Foreskin fibroblast (primary cell): ENCODE measurements at places on chromosomes 7 and 10.
A peak's percentile ranks its signal among the peaks of the same experiment; 100 is the strongest.

GRCh38 chr7:46007990-46008643 is 87.0 kb upstream of the IGFBP3 start:
- DNase-seq, result no peak

GRCh38 chr7:28609608-28610007 is 197.3 kb downstream of the CREB5 start:
- DNase-seq, result no peak

DNA sequence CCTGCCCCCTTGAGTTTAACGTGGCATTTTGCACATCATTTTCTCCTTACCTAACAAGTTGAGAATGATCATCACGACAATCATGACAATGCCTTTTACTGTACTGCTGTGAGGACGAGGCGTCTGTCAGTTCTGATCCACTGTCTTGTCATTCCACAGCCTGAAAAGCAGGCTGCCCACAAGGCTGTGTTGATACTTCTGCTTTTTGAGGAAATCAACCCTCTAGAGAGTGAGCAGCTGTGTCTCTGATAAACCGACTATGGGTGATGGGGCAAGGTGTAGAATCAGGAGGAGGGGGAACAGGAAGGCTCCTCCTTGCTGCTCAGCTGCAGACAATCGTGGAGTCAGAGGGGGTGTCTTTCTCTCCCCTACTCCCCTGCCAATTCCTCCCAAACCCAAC is 30.6 kb upstream of the C10orf120 start:
- no peak for DNase-seq

- no peak for DNase-seq
Measured at GRCh38 chr7:31151849-31152248, 99.7 kb downstream of the ADCYAP1R1 start.

- peak; percentile 60 for DNase-seq
Measured at GRCh38 chr10:9342885-9343570, 1288.5 kb downstream of the GATA3 start.

- peak; percentile 12 for DNase-seq
Measured at GRCh38 chr10:52359441-52359840, 45.4 kb downstream of the DKK1 start.

DNA sequence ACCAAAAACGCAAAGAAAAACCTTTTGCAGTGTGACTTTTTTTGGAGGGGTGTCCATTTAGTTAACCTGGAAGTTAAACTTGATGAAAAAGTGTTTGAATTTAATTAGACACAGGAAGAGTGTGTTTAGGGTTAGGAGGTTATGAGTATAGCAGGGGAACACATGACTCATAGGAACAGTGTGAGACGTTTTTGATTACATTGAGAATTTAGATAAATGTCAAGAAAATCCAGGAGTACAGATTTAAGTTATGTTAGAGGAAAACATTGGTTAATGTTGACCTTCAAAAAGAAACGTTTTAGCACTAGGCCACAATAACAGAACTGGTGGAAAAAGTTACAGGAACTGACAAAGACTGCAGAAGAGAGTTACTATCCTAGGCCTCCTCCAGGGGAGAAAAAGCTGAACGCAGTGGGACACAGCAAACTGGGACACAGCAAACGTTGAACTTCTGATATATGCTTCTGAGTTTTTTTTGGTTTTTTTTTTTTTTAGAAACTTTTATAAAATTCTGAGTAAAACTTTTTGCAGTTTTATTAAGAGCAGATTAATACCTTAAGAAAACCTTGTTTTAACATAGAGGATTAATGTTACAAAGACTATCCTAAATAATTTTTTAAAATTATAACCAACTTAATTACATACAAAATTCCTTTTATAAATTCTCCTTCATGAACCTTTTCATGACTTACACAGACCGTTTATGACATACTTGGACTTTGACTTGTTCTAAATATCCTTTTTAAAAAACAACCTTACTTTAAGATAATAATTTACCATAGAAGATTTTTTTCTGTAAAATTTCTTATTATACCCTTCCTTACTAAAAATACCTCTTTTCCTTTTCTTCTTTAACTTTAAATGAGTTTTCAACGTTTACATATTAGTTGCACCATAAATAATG is 22.2 kb downstream of the LANCL2 start:
- DNase-seq, result no peak

GRCh38 chr7:89073776-89074175 is 278.2 kb upstream of the TEX47 start:
- DNase-seq, result no peak

DNA sequence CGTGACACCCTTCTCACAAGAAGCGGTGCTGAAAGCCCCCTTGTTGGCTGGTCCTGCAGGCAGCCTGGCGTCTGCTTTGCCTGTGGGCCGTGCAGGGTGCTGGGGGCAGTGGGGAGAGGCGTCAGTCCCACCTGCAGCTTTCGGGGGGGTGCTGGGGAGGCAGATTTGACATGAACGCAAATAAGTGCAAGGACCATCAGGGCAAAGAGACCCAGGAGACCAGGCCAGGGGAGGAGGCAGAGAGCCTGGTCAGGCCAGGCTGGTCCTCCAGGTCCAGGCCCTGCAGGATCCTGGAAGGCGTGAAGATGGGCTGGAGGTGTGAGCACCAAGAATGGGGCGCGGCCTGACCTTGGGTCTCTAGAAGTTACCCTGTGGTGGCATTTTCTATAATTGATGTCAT is 81.6 kb downstream of the MGMT start:
- no peak for DNase-seq

GRCh38 chr7:128318691-128319090 is 25.0 kb downstream of the RBM28 start:
- no peak for DNase-seq

DNA sequence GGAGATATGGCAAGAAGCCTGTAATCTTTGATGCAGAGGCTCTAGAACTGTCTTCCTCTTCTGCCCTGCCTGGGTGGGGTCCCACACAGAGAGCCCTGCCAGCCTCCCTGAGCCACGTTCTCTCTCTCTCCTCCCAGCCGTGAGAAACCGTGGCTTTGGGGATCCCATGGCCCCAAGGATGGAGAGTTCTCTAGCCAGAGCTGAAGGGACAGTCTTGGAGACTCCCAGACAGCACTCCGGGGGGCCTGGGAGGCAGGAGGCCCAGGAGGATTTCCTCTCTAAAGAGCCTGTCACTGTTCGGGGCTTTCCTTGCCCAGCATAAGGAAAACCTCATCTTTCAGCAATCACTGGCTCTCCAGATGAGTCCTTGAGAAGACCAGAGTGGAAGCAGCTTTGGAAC is 227.1 kb downstream of the ARHGAP12 start:
- DNase-seq, result no peak

DNA sequence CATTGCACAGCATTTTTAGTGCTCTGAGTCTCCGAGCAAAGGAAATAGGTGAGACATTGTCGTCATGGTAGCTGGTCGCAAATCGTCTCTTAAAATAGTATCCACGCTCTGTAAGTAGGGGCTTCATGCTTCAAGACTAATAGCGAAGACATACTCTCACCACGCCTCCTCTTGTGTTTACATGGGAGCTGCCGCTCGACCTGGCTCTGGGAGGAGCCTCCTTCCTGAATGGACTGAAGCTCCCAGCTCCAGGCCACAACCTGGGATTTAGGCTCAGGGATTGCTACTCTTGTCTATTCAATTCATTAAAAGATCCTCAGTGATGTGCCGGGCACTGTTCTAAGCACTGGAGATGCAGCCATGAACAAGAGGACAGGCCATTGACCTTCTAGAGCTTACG is 196.1 kb upstream of the GALNT17 start:
- DNase-seq, result no peak

GRCh38 chr7:21636694-21637093 is 93.9 kb downstream of the DNAH11 start:
- no peak for DNase-seq

DNA sequence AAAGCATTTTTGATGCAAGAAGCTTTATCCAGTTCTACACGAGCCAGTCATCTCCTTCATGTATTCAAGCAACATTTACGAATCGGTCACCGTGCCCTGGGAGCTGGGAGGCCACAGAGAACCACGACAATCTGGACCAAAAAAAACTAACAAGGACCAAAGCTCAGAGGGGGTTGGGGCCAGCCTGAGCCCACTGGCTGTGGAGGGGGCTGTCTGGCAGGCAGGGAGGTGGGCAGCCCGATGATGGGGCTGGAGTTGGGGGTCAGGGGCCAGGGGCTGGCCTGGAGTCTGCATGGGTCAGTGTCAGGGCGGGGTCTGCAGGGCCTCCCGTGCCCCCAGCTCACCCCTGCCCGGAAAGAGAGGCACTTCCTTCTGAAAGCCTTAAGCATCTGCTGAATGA is 12.5 kb upstream of the GRIFIN start:
- DNase-seq, result no peak

DNA sequence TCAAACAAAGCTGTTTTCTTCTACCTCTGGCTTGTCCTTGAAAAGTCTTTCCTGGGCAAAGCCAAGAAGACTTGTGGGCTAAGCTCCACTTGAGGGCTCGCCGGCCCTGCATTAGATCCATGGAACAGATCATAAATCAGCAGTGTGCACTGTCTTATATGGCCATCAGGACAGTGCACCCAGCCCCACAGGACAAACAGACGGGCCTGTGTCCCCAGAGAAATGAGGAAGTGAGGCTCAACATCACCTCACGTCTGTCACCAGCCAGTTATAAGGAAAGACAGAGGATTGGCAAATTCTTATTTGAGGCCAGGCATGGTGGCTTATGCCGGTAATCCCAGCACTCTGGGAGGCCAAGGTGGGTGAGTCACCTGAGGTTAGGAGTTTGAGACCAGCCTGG is 12.3 kb upstream of the IFT22 start:
- DNase-seq, result no peak

GRCh38 chr7:147775516-147776284 is 814.9 kb upstream of the C7orf33 start:
- DNase-seq, result no peak

GRCh38 chr10:8360365-8360764 is 305.9 kb downstream of the GATA3 start:
- DNase-seq, result no peak

DNA sequence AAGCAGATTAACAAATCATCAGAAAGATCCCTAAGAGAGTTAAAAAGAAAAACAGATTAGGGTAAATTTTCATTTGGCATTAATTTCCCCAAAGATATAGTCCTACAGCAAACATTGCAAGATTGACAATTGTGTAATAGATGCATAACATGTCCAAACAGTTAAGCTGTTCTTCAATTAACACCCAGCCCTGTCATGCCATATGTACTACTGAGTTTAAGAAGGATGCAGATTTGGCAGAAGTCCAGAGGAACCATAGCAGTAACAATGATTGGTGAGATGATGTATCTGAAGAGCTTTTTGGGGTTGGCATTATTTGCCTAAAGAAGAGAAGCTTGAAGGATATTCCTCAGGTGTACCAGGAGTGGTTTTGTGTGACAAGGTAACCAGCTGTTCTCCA is 287.6 kb downstream of the LRMDA start:
- peak; percentile 3 for DNase-seq

DNA sequence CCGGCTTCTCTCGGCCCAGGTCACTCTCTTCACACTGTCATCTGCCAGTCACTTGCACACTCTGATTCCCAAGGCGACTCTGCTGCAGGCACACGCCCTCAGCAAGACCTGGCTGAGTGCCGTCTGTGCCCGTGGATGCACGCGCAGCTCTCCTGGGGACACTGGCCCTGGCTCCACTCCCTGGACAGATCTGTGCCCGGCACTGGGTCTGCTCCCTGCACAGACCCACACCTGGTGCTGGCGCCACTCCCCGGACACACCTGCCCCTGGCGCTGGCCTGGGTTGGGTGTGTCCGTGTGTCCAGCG is 133.2 kb downstream of the DNAJB6 start:
- no peak for DNase-seq

GRCh38 chr7:88758381-88759229 is 895 bp upstream of the ZNF804B start:
- DNase-seq, result peak; percentile 68

GRCh38 chr7:67484244-67484751 is 487.7 kb downstream of the TYW1 start:
- DNase-seq, result peak; percentile 9

- DNase-seq, result no peak
Measured at GRCh38 chr7:155693826-155694225, 49.4 kb downstream of the RBM33 start.

GRCh38 chr10:30869566-30869965 is 162.1 kb downstream of the ZNF438 start:
- DNase-seq, result peak; percentile 22

DNA sequence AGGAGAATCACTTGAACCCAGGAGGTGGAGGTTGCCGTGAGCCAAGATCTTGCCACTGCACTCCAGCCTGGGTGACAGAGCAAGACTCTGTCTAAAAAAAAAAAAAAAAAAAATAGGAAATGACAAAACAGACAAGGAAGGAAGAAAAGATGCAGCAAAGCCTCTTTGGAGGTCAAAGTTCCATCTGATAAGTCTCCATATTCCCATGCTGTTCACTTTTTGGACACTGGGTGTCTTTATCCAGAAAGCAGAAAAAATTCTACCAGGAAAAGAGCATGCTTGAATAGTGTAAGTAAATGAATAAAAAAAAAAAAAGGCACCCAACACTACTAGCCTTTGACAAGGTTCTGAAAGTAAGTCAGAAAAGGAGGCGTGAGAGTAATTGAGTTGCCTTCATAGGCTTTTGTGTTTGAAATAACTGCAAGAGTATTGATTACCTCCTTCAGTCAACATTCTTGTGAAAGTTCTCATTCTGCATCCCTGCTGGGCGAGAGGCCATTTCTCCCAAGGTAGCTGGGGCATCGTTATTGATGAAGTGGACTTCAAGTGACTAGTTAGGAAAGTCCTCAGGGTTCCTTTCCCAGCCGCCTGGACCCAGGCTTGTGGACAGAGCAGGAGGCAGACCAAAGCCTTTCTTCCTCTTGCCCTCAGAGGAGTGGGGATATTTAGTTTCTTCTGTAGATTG is 133.3 kb upstream of the KIF5B start:
- DNase-seq, result peak; percentile 42

GRCh38 chr10:119304541-119304940 is 97.2 kb downstream of the GRK5 start:
- DNase-seq, result no peak

- DNase-seq, result peak; percentile 63
Measured at GRCh38 chr10:44978570-44979280, at the start of gene DEPP1. Gene DEPP1, minus strand, starts transcription at chr10:44978809. Its CDS starts 779 bp downstream, at chr10:44978030.

- no peak for DNase-seq
Measured at GRCh38 chr10:83921984-83922860, 217.1 kb upstream of the GHITM start.

GRCh38 chr10:58697691-58698090 is 185.0 kb downstream of the BICC1 start:
- no peak for DNase-seq

- DNase-seq, result peak; percentile 87
Measured at GRCh38 chr10:71270301-71271220, 48.5 kb upstream of the SLC29A3 start.

DNA sequence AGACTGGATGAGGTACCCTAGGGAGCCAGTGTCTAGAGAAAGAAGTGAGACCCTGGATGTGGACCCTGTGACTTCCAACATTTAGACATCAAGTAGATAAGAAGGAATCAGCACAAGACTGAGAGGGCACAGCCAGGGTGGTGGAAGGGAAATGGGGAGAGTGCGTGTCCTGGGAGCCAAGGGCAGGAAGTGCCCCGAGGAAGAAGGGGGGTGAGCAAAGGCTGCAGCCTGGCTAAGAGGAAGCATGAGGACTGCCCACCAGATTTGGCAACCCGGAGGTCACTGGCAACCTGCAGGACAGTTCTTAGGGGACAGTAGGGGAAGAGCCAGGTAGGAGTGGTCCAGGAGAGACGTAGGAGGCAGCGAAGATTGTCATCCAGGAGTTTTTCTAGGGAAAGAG is 14.8 kb downstream of the COL13A1 start:
- no peak for DNase-seq

- DNase-seq, result no peak
Measured at GRCh38 chr10:96902731-96903358, 70.7 kb downstream of the LCOR start.

GRCh38 chr10:74063256-74063655 is 65.3 kb downstream of the VCL start:
- peak; percentile 56 for DNase-seq
